GM12865 (cell line): ENCODE measurements at places on chromosomes 4 and X.

DNA sequence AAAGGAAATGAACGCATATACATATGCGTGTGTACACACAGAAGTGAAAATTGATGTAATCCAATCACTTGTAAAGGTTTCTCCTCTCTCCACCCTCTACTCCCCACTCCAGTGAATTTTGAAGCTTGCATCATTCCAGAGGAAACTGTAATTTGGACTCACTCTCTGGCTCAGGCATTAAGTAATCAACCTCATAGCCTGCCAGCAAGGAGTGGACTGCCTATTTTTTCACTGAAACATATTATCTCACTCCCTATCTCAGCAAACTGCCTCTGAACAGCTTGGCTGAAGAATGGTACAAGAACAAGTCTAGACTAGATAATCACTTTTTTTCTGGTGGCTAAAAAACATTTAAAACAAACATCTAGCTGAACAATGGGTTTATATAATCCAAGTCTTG lies 124.2 kb downstream of the C4orf51 start:
- DNase-seq, result no peak

GRCh38 chrX:85516131-85516530 lies 136.7 kb upstream of the POF1B start:
- DNase-seq, result no peak

DNA sequence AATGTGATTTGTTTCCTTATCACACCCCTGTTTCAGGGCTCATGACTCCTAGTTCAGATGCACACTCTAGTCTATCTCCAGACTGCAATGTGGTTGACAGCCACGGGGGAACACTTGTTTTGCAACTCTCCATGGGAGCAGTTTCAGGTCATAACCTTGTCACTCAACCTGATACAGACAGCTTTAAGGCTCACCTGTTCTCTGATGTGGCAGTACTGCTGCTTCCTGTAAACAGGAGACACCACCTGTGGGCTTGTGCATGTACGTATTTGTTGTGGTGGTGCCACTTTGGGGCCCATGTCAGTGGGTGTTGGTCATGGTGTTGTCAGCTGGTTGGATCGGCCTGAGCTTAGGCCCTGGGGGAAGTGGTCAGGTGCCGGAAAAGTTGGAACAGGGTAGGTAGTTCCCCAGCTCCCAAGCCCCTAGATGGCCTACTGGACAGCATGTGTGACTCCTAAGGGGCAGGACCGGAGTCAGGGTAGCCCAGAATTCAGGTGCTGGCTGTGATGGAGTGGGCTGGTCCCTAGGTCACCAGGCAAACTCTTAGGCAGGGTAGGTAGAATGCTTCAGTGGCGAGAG lies 46.2 kb downstream of the FAM9B start:
- peak; percentile 0 for DNase-seq

- no peak for DNase-seq
These were observed 2.4 kb upstream of the TLR10 start for GRCh38 chr4:38785041-38785790.

DNA sequence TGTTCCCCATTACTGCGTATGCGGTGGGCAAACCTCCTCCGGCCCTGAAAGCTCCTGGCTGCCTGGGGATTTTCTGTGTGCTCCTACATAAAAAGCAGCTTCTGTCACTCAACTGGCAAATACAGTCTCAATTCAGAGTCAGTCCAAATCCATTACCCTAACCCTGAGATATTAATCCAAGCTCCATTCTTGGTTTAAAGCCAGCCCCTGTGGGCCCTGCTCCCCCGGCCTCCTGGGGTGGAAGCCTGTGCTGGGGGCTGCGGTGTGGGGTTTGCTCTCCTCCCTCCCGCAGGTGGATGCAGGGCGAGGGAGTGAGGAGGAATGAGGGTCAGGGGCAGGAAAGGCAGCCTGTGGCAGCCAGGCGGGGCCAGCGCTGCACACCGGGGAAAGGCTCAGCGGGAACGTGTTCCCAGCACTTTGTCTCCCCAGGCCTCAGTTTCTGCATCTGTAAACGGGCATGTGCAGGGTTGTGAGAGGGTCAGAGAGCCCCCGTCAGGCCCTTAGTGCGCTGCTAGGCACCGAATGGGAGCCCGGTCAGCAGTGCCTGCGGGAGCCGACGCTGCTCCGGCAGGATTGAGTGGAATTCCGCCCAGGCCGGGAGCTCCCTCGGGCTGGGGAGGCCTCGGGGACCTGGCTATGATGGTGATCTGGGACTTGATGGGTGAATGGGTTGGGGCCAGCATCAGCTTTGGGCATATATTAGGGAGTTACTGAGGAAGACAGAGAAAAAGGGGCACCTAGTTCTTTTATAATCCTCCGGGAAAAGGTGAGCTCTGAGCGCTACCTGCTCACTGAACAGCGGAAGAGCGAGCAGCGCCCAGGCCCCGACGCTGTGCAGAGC lies 6.3 kb upstream of the RGS12 start:
- peak; percentile 86 for DNase-seq

DNA sequence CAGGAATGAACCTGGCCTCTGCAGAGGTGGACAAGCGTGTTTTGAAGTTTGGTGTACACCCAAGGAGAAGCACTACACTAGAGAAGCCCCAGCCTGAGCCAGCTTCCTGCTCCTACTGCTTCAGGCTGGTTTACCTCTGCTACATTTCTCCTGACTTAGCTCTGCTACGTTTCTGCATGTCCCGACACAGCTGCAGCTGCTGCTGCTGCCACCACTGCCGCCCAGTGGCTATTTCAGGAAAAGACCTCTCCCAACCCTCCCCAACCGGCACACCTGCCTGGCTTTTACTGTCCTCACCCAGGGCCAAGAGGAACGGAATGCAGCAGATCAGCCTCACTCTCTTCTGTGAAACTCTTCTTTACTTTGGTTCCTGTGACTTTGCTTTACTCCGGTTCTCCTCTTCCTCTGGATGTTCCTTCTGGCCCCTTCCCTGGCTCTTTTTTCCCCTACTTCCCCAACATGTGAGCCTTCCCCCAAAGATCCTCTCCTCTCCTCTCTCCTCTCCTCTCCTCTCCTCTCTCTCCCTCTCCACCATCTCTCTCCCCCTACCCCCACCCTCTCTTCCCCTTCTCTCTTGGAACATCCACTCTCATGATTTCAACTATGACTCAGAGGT lies 3.1 kb upstream of the P2RY4 start:
- peak; percentile 28 for DNase-seq

- DNase-seq, result peak; percentile 5
These were observed 290.6 kb upstream of the TAPT1 start for GRCh38 chr4:16516796-16517439.

- DNase-seq, result no peak
These were observed 75.9 kb downstream of the CLNK start for GRCh38 chr4:10608501-10609219.

GRCh38 chr4:3760841-3761240 lies 5.3 kb upstream of the ADRA2C start:
- DNase-seq, result no peak

DNA sequence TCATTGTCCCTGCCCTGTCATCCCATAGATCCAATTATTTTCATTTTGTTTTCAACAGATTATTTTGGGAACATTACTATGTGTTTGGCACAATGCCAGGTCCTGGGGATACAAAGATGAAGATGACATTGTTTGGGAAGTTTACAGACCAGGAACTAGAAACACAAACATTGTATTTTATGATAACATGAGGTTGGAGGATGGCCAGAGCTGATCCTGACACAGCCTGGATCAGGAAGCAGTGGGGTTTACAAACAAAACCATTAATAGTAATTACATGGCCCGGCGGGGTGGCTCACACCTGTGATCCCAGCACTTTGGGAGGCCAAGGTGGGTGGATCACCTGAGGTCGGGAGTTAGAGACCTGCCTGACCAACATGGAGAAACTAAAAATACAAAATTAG lies 29.9 kb downstream of the CLRN2 start:
- DNase-seq, result no peak

DNA sequence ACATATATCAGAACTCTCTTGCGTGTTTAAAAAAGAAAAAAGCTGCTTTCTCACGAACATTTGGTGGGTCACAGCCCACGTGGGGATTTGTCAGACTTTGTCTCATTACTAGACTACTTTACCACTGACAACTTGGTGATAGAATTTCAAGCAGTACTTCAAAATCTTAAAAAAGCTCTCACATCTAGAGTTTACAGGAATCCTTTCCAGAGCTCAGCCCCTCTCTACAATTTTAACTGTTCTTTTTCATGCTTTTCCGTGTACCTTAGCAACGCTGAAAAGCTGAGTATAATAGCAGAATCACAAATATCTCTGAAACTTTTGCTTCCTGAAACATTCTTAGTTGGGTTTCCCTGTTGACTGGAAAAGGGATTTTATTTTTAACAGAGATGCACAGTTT lies 50.2 kb downstream of the SMAD1 start:
- no peak for DNase-seq

GRCh38 chrX:72054779-72055489 lies 76.8 kb downstream of the RTL5 start:
- no peak for DNase-seq
